ENCODE measurements at places on chromosomes 13 and 19. TPM values are rescaled to one million over a fixed set of nuclear protein-coding genes. Genes with fewer than 3 reads are reported as not detected.

The AMH gene
- total RNA-seq: 2.2 TPM

The GJB2 gene
- total RNA-seq: 0.63 TPM

The PEX11G gene
- total RNA-seq: 0.94 TPM

The MBD3 gene
- 67.6 TPM for total RNA-seq

The SRRM5 gene
- not detected for total RNA-seq

The TIMM29 gene
- total RNA-seq: 28.5 TPM

The CGB3 gene
- total RNA-seq: not detected

The ZNF229 gene
- 16.6 TPM for total RNA-seq

The KLK13 gene
- not detected for total RNA-seq

The SNAPC2 gene
- total RNA-seq: 6.6 TPM

The GNA15 gene
- total RNA-seq: 0.94 TPM

The TMEM161A gene
- total RNA-seq: 9.1 TPM

The LPAR6 gene
- total RNA-seq: 6.3 TPM

The TNNT1 gene
- 0.94 TPM for total RNA-seq

The TMEM59L gene
- total RNA-seq: 48.5 TPM

The OR7C1 gene
- total RNA-seq: not detected

The ZNF221 gene
- total RNA-seq: 41.0 TPM

The TNNI3 gene
- total RNA-seq: 0.94 TPM

The THSD8 gene
- not detected for total RNA-seq

The F2RL3 gene
- not detected for total RNA-seq

The DCT gene
- 0.63 TPM for total RNA-seq

The FLT3 gene
- 1.3 TPM for total RNA-seq

The CEACAM8 gene
- not detected for total RNA-seq

The CRX gene
- not detected for total RNA-seq

The C19orf85 gene
- not detected for total RNA-seq

The RNF113B gene
- not detected for total RNA-seq

The AKAP8L gene
- total RNA-seq: 163 TPM

The CD33 gene
- 0.63 TPM for total RNA-seq

The ZNF813 gene
- 4.7 TPM for total RNA-seq

The SBSN gene
- total RNA-seq: not detected

The SOX21 gene
- 4.1 TPM for total RNA-seq

The MAB21L1 gene
- 0.31 TPM for total RNA-seq

The CYP2A7 gene
- total RNA-seq: not detected

The PRODH2 gene
- not detected for total RNA-seq

The FEM1A gene
- 21.9 TPM for total RNA-seq

The LGALS14 gene
- total RNA-seq: not detected

The GJB6 gene
- 1.3 TPM for total RNA-seq

The PDE4C gene
- 3.1 TPM for total RNA-seq

Data from parietal lobe (tissue), 2 donors.